ENCODE measurements at places on chromosomes 2 and 18. TPM values are rescaled to one million over a fixed set of nuclear protein-coding genes. Genes with fewer than 3 reads are reported as not detected.

The RAB31 gene
- 55.6 TPM for total RNA-seq

The EPB41L3 gene
- total RNA-seq, result 24.0 TPM

The SPDYA gene
- total RNA-seq, result 0.58 TPM

The ERBB4 gene
- 0.28 TPM for total RNA-seq

The FZD7 gene
- 10.7 TPM for total RNA-seq

The DIPK1C gene
- not detected for total RNA-seq

The DCDC2C gene
- total RNA-seq, result not detected

The PLEK gene
- total RNA-seq, result under 0.01 TPM

The DCAF17 gene
- total RNA-seq, result 32.4 TPM

The BUB1 gene
- total RNA-seq, result 49.5 TPM

The MROH2A gene
- total RNA-seq, result not detected

The MCM6 gene
- total RNA-seq, result 8.2 TPM

The BAZ2B gene
- 40.3 TPM for total RNA-seq

The CBLN2 gene
- total RNA-seq, result not detected

The TSPYL6 gene
- not detected for total RNA-seq

The UCN gene
- 1.1 TPM for total RNA-seq

The GKN1 gene
- total RNA-seq, result not detected

The EVA1A gene
- 67.1 TPM for total RNA-seq

The IHH gene
- not detected for total RNA-seq

The OSBPL1A gene
- total RNA-seq, result 17.1 TPM

The IL36A gene
- total RNA-seq, result not detected

The RND3 gene
- total RNA-seq, result 750 TPM

The CGREF1 gene
- 14.9 TPM for total RNA-seq

The UGT1A4 gene
- total RNA-seq, result not detected

The CHRNG gene
- not detected for total RNA-seq

The XIRP2 gene
- total RNA-seq, result under 0.01 TPM

The PAIP2B gene
- total RNA-seq, result 0.58 TPM
